ENCODE measurements at places on chromosomes 12 and 14. TPM values are rescaled to one million over a fixed set of nuclear protein-coding genes. Genes with fewer than 3 reads are reported as not detected.

DNA sequence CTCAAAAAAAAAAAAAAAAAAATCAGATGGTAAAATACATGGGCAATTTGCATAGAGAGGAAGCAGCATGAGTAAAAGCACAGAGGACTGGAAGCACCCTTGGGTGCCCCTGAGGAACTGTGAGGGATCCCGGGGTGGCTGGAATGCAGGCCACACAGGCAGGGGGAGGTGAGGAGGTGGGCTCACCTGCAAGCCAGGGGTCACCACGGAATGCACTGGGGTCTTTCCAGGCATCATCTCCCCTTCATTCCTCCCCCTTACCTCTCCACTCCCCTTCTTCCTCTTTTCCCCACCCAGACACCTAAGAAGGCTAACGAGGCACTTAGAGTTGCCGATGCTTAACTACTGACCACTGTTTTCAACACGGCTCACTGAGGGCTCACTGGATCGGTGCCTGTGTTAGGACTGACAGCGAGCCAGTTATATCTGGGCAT is 14.4 kb upstream of the HIP1R start:
- no peak for DNase-seq

GRCh38 chr12:109779382-109779781 is 53.8 kb downstream of the TRPV4 start:
- no peak for DNase-seq

The IL31 gene
- not detected for total RNA-seq

GRCh38 chr12:42104784-42105183 is 39.9 kb downstream of the GXYLT1 start:
- DNase-seq = no peak

GRCh38 chr12:71393625-71394024 is 46.0 kb upstream of the LGR5 start:
- DNase-seq = no peak

- no peak for DNase-seq
These were observed 118.1 kb upstream of the OR4E1 start for GRCh38 chr14:21791749-21792148.

GRCh38 chr12:76455582-76456345 is 103.8 kb downstream of the OSBPL8 start:
- DNase-seq = no peak

The HOTAIR gene
- not detected for total RNA-seq

DNA sequence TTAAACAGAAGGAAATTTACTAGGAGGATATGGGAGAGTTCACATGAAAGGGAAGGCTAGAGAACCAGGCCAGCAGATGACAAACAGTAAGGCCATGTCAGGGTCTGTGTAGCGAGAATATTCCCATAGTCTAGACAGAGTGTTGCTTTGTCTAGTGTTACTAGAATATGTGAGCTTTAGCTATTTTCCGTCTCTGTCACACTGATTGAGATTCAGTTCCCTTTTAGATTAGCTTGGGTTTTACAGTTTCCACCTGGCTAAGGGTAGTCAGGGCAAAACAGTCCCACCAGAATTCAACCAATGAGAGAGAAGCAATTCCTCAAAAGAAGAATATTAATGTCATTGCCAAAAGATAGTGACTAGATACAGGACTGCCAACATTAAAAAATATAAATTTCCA is 82.8 kb upstream of the MDM1 start:
- no peak for DNase-seq

The RIPK3 gene
- total RNA-seq = 71.7 TPM

- no peak for DNase-seq
These were observed 63.5 kb downstream of the RAD51B start for GRCh38 chr14:67882986-67883555.

DNA sequence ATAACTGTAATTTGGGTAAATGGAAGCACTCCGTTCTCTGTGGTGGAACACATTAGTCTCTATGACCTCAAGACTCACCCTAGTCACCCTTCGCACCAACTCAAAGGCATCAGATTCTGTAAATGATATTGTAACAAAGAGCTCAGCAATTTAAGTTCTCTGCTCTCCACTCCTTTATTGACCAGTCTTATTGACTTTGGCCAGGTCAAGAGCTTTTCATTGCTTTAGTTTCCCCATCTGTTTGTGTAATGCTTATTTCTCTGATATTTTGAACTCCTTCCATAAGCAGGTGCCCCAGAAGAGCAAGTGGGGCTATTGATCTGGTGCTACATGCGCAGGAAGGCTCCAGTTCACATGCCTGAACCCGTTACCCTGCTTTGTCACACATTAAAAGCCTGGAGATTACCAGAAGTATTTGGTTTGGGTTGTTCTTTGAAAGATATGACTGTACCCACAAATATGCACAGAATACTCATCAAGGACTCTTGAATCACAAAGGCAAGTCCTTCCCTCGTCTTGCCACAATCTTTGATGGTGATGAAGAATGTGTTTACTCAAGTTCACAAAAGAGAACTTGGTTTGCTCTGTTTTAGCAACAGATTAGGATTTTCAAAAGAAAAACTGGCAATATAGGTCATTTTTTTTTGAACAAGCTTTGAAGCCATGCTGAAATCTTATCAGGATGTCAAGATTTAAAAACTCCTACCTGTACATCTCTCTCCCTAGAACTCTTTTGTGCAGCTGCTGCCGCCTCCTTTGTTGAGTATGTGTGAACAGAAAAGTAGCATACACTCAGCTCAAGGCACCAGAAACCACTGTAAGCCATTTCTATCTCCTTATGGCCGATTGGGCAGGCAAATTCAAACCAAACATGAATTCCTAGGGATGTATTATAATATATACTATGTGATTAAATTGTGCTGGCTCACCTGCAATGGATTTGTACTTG is 193.9 kb downstream of the BCAT1 start:
- no peak for DNase-seq

The FGF23 gene
- not detected for total RNA-seq

GRCh38 chr14:95863295-95863694 is 13.3 kb upstream of the TUNAR start:
- DNase-seq = no peak

- no peak for DNase-seq
These were observed 1.3 kb downstream of the C12orf75 start for GRCh38 chr12:105331805-105332251.

The KLRD1 gene
- total RNA-seq = 3.7 TPM

DNA sequence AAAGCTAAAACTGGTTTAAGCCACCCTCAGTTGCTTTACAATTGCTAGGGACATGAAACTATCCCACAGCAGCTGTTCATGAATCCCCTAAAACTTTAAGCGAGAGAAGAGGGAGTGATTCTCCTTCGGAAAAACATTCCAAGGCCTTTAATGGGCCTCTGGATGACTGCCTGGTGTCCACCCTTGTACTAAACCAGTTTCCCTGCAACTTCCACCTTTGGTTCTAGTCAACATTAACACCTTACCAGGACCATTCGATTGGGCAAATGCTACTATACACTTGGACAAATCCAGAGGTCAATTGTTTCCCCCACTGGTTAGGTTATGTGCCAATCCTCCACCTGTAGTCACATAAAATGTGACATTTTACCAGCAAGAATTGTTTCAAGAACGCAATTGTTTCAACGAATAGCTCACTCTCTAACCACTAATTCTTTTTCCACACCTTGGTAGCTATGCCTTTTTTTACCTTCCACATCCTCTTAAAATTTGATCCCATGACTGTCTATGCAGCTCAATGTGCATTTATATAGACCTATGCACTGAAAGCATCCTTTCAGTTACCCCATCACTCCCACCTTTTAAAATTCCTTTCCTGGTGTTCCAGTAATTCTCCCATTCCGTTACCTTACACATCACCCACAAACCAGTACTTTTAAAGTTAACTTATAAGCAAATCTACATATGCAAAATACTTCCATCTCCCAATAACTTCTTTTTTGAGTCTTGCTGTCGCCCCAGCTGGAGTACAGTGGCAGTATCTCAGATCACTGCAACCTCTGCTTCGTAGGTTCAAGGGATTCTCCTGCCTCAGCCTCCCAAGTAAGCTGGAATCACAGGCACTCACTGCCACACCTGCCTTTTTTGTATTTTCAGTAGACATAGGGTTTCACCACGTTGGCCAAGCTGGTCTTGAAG is 3.6 kb downstream of the UBC start:
- no peak for DNase-seq

The YLPM1 gene
- 59.7 TPM for total RNA-seq

GRCh38 chr12:59737725-59738463 is 142.1 kb downstream of the SLC16A7 start:
- DNase-seq = no peak

- no peak for DNase-seq
These were observed 65.3 kb upstream of the TMEM233 start for GRCh38 chr12:119528241-119528640.

Data from mucosa of descending colon (tissue), 3 donors.